ENCODE measurements at places on chromosomes 16 and 17.

GRCh38 chr17:44919885-44920564 is 4.7 kb upstream of the GFAP start:
- DNase-seq: peak; percentile 90

DNA sequence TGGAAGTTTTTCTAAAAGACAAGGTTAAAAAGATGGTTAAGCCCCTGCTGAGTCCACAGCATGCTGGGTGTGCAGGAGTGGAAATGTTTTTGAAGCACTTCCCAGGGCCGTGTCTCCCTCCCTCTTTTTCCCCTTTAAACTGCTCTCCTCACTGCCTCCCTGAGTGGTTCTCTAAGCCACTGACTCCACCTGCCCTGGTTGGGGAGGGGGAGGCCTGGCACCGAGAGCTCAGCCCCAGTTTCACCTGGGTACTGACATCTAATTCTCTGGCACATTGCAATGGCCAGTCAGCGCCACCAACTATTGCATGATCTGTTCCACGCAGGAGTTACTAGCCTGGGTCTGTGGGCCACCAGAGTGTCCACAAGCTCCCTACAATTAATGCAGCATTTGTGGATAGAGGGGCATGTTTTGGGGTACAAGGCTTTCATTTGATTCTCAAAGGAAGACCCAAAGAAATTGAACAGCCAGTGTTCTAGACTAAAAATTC is 22.7 kb downstream of the MPP3 start:
- no peak for DNase-seq

DNA sequence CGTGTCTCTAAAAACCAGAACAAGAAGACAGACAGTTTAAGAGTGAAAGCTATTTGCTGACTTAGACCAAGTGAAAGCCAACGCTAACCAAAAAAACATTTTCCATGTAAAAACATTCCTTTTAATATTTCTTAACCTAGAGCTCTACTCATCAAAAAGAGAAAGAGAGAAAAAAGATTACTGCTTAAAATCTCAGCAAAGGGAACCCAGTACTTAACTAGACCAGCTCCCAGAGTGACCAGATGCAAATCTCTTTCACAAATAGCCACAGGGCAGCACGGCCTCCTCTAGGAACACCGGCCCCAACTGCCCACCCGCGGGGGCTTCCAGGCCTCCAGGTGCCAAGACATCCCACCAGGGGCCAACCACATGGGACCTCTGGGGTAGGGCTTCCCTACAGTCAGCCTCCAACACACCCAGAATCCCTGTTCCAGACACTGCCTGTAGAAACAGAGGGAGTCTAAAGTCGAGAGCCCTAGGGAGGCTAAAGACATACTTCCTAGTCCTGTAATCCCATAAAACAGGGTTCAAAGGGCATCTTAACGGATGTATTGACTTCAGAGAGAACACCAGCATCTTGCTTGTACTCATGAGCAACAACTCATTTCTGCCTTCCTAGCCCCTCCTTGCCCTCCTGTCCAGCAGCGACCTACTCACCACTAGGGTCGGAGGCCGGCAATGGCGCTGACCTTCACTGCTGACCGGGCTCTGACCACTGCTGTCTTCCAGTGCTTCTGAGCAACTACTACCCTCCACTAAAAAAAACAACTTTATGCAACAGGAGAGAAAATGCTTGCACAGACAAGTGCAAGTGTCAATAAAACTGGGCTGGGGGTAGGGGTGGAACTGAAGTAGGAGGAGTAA is 21.3 kb downstream of the ZCCHC14 start:
- no peak for DNase-seq

- no peak for DNase-seq
Measured at GRCh38 chr16:55357241-55357640, 33.2 kb downstream of the IRX6 start.

DNA sequence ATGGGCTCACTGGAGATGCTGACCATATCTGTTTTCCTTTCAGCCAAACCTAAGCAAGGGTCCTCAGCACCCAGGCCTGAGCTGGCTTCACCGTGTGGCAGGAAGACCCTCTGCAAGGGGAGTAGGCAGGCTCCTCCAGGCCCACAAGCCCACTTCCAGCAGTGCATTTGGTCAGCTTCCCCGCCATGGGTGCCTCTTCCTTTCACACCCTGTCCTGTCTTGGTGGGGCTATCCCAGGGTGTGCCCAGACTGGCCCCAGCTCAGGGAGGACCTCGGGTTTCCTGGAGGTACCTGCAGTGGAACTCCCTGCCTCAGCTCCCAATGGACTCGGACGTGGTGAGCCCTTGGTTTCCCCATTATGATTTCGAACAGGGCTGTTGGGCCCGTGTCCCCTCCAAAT is 12.7 kb upstream of the KRTAP17-1 start:
- no peak for DNase-seq

DNA sequence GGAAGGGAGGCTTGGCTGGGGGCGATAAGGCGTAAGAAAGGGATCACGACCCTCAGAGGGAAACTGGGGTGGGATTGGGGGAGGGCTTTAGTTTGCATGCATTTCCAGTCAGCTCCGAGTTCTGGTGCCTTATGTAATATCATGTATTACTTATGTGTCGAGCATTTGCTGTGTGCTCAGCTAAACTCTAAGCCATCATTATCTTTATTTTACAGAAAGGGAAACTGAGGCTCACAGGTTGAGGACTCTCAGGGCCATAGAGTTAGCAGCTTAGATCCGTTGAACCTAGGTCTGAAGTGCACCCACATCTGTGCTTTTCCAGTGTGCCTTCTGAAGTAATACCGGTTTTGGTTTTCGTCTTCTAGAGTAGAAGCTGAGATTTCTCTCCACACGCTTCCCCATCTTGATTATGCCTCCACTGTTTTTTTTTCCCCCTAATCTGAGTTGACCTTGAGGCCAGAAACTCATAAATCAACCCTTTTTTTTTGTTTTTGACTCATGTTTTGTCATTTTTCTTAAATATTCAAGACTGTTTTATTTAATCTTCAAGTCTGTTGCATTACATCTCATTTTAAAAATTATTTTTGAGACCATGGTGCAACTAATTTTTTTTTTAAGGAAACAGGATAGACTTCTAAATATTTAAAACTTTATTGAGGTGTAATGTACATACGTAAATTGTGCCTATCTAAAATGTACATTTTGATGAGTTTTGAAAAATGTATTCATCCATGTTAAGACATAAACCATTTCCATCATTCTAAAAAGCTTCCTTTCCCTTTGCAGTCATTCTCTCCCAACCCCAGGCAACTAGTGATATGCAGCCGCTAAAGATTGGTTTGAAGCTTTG is 741 bp downstream of the CYB5B start:
- DNase-seq: peak; percentile 37

- no peak for DNase-seq
Measured at GRCh38 chr17:50318501-50319285, 27.2 kb upstream of the XYLT2 start.

- DNase-seq: no peak
Measured at GRCh38 chr16:71373073-71373472, 14.6 kb downstream of the CALB2 start.

DNA sequence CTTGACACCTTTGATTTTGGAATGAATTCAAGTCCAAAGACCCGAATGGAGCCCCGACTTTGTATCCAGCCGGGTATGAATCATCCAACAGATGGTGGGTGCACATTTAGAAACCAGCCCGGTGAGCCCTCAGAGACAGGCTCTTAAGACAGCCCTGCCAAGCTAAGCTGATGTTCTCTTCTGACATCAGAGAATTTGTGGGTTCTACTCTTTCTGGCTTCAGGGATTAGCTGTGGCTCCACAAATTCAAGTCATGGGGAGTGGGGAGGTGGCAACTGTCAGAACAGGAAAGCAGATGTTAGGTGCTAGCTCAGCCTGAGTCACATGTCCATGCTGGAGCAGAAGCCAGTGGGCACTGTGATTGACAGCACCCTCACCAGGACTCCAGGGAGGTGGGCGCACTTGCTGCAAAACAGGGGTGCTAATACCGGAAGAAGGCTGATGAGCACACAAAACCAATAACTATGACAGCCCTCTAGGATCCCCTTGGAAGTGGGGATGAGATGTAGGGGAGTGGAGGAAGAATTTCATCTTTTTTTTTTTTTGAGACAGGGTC is 31.4 kb upstream of the XYLT2 start:
- DNase-seq: no peak

GRCh38 chr17:57439651-57440050 is 183.3 kb downstream of the MSI2 start:
- no peak for DNase-seq

- DNase-seq: no peak
Measured at GRCh38 chr17:78689029-78689428, 93.0 kb downstream of the CYTH1 start.

DNA sequence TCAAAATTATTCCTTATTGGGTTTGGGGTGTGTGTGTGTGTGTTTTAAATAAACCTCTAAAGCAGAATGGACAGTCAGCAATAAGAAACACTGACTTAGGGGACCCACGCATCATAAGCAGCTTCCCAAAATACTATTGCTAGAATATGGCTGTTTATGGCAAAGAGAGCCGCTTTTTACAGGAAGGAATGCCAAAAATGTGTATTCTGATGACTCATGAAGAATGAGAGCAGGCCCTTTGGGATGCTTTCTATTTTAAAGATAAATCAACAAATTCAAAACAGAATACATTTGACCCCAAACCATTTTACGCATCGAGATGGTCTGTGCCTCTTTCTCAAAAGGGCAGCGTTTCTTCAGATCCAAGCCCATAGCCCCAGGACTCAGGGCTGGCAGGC is 37.5 kb downstream of the ARHGAP17 start:
- no peak for DNase-seq

DNA sequence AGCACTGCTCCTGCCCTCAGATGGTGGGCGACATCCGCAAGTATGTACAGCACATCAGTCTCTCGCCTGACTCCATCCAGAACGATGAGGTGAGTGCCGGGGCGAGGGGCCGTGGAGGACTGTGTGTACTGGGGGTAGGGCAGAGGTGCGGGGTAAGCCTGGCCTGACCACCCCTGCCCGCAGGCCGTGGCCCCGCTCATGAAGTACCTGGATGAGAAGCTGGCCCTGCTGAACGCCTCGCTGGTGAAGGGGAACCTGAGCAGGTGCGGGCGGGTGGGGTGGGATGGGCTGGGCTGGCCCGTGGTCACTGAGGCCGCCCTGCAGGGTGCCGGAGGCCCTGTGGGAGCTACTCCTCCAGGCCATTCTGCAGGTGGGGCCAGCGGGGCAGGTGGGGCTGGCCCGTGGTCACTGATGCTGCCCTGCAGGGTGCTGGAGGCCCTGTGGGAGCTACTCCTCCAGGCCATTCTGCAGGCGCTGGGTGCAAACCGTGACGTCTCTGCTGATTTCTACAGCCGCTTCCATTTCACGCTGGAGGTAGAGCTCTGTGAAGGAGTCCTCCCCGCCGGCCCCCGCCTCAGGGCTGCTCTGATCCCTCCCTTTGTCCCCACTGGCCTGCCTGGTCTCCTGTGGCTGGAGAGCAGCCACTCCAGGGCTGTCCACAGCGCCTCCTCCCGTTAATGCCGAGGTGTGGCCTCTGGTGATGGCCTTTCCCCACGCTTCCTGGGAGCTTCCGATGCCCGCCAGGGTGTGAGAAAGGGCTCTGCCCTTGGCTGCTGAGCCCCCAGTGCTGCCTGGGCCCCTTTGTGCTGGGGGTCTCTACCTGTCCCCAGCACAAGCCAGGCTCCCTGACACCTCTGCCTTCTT is 5.0 kb downstream of the TSR3 start:
- no peak for DNase-seq

DNA sequence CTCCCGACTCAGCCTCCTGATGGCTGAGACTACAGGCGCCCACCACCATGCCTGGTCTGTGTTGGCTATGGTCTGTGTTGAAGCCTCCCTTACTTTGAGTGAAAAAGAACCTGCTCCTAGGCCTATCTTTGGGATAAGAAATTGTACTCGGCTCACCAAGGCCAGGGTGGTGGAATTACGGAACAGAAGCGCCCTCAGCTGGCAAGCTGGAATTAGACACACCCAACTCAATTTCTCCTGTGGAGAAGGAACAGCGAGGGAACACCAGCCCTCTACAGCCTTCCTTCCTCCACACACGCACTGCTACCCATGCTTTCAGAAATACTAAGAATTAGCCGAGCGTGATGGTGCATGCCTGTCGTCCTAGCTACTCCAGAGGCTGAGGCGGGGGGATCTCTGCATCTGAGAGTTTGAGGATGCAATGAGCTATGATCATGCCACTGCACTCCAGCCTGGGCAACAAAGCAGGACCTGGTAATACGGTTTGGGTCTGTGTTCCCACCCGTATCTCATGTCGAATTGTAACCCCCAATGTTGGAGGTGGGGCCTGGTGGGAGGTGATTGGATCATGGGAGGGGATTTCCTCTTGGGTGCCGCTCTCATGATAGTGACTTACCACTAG is 40.1 kb upstream of the RBBP6 start:
- DNase-seq: peak; percentile 71

DNA sequence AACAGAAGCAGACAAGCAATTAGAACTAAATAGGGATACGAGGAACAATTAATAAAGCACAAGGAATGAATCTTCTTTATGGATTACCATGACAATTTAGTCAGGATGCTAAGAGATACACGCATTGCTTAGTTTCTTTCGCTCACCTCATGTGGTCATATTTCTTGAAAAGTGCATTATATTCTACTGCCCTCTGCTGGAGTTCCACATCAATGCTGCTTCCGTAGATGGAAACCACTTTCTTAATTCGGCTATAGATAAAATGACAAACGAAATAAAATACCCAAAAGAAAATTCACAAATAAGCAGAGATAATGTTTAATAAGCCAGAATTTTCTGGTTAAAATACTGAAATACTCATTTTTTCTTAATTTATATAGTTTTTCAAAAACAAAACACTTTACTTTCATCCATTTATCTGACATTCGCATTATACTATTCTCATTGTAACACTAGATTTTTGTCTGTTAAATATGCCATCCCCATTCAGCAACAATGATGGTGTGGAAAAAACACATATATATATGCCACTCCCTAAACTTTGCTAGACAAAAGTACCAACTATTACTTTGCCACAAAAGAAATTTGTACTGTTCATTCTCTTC is 22.0 kb upstream of the PHLPP2 start:
- peak; percentile 83 for DNase-seq

- DNase-seq: no peak
Measured at GRCh38 chr16:90010676-90011507, 8.4 kb downstream of the DBNDD1 start.

DNA sequence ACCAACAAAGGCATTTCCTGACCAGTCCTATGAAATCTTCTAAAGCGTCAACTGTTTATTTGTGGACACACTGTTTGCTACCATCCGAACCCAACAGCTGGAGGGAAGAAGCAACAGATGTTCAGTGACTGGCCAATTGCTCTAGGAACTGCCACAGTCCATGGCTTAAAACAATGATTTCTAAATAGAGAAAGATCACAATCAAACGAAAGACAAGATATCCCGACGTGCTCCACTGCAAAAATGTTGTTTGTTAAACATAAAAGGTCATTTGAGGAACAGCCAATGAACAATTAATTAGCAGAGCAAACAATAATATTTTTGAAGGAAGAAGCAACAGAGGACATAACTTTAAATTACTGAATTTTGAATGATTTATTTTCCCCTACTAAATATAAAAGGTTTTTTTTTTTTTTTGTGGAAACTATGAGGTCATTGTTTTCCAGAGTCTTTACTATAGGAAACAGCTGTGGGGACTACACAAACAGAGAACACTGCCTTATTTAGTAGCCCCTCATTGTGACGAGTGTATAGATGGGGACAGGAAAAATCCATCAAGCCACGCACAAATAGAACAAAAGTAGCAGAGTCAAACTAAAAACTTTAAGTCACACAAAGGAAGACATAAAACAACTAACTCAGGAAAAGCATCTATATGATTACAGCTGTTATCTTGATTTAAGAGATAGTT is 17.2 kb downstream of the USP31 start:
- no peak for DNase-seq

GRCh38 chr16:50040018-50040417 is 15.0 kb downstream of the CNEP1R1 start:
- no peak for DNase-seq

All from hematopoietic multipotent progenitor cell treated with erythropoietin and hydrocortisone succinate and interleukin-3 and kit ligand, for 6 days (in vitro differentiated cells).